ENCODE measurements at places on chromosomes 11 and 22. TPM values are rescaled to one million over a fixed set of nuclear protein-coding genes. Genes with fewer than 3 reads are reported as not detected.

GRCh38 chr22:48749555-48750227 is 1078.0 kb downstream of the BRD1 start:
- DNase-seq: peak; percentile 11

DNA sequence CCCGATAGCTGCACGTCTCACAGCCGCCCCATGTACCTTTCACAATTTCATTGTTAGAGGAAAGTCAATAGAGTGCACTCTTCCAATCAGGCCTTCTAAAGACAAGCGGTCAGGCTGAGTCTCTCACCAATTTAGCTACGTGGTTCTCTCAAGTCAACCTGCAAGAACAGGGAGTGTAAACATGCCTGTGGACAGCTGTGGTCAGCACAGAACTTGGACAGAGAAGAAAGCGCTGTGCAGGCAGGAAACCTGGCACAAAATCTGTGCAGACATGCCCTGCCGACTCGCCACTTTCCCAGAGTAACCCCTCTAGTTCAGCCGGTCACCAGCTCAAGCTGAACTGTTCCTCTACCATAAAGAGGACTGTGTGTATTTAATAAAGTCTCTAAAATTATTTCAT is 39.5 kb downstream of the CHKA start:
- no peak for DNase-seq

DNA sequence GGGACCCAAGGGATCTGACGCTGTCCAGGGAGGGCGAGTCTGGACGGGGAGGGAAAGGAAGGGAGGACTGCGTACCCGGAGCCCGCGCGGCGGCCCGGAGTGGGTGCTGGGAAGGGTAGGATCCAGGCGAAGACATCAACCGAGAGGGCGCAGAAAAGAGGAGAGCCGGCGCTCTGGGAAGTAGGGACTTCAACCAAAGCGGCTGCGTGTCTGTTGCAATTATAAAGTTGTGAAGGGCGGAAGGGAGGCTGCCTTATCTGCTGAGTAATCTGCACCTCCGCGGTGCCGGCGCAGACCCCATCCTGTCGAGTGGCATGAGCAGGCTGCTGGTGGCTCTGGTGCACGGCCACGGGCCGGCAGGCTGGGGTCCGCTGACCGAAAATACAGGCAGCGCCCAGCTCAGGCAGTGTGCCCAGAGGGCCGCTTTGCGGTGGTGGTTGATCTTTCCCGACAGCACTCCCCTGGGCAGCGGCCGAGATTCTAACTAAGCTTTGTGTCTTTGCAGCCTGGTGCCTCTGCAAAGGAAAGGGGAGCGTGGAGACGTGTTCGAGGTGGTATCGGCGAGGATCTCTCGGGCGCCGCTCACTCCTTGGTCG is 978 bp downstream of the C11orf87 start:
- DNase-seq: no peak

DNA sequence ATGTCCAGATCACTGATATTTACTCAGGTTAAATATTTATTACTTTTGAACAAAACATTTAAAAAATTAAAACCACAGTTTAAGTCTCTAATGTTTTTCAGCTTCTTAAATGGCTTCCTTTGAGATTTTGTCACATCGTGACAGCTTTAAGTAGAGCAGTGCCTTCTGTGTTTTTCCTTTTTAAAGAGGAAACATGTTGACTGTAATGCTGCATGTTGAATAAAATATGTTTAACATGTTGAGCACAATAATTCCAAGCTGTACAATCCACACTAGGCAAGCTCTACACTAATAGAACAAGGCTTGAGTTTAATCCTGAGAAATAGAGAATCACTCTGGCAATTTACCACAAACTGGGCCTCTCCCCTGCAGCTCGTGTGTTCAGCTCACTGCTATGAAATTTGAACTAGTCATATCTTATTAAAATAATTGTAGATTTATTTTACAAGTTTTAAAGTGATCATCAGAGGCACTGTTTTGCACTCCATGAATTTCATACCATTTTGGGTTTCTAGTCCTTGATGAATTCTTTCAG is 368.3 kb downstream of the SOX6 start:
- no peak for DNase-seq

The CCND1 gene
- total RNA-seq: 13.5 TPM

GRCh38 chr11:26830757-26831156 is 108.9 kb upstream of the SLC5A12 start:
- DNase-seq: no peak

DNA sequence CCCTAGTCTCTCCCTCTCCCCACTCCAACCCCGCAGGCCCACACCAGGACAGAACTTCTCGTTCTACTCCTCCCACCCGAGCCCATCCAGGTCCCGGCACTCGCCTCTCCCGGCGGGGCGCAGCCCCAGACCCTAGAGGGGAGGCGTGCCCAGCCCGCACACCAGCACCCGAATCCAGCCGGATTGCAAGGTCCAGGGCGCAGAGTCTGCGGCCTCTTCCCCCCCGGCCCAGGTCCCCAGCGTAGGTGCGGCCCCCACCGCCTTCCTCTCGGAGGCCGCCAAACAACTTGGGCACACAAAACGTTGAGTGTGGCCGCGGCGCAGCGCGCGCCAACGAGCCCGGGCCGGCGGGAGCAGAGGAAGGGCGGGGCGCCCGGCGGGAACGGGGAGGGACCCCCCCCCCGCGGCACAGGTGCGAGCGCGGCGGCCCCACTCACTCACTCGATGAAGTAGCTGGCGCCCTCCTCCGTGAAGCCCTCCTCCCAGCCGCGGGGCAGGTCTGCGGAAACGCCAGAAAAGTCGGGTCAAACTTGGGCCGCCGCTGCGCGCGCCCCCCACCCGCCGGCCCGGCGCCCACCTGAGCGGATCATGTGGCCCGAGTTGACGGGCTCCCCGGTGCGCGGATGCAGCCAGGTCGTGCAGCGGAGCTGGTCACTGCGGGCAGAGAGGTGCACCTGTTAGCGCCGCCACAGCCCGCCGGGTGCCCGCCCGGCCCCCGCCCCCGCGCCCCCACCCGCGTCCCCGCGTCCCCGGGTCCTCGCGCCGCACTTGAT is 480 bp downstream of the PLEKHA7 start:
- peak; percentile 65 for DNase-seq
